Effector memory CD8-positive, alpha-beta T cell (primary cell): ENCODE measurements at places on chromosomes 5 and 9.

DNA sequence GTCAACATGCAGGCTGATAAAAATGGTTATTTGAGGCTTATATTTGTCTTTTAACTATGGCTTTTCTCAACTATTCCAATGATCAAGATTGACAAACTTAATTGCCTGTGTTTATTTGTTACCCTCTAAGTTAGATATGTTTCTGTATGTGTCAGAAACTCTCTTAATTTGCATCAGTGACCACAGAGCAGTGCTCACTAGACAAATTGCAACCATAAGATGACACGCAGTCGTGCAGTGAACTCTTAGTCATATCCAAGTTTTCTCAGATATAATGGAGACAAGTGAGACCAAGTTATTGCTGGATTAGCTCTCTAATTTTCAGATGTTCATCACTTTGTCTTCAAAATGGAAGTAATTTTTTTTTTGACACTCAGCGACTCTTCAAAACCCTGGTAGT is 342.2 kb upstream of the RFX3 start:
- no peak for DNase-seq

DNA sequence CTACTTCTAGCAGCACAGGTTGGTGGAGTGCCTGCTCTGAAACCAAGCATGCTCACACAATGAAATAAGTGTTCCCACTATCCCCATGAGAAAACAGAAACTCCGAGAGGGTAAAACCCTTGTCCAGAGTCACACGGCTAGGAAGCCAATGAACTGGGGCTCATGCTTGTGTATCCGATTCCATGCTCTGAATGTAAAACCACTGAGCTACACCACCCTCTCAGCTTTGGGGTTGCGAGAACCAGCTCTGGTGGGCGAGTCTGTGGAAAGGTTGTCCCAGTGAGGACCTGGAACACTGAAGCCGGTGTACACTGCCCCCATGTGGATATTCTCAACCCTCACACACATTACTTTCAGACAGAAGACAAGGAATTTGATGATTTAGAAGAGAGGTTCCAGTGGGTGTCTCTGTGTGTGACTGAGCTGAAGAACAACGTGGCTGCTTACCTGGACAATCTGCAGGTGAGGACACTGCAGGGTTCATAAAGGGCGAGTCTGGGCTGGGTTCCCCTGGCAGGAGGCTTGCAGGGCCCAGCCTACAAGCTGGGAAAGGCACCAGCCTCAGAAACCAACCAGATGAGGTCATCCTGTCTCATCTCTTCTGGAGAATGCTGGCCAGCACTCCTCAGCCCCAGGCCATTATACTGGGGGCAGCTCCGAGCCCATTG is 37.4 kb downstream of the ARHGEF37 start:
- no peak for DNase-seq

DNA sequence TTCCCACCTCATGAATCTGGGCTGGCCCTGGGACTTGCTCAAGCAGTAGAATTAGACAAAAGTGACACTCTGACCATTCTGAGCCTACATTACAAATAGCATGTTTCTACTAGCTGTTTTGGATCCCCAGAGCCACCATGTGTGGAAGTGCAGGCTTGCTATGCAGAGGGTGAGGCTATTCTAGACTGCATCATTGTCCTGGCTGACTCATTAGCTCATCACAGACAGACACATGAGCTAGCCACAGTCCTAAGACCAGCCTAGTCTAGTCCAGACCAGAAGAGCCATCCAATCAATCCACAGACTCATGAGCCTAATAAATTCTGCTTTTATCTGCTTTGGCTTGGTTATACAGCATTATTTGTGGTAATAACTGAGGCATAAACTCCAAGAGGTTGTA is 351.9 kb downstream of the PRELID2 start:
- DNase-seq: no peak

- no peak for DNase-seq
Measured at GRCh38 chr9:38626006-38626405, 5.6 kb upstream of the ANKRD18A start.

GRCh38 chr5:125109293-125109692 is 362.9 kb upstream of the ZNF608 start:
- DNase-seq: no peak

- no peak for DNase-seq
Measured at GRCh38 chr5:84748313-84748712, 363.6 kb upstream of the EDIL3 start.

- no peak for DNase-seq
Measured at GRCh38 chr5:56142614-56143372, 90.3 kb downstream of the ANKRD55 start.

- DNase-seq: no peak
Measured at GRCh38 chr9:113436728-113437515, 26.4 kb downstream of the C9orf43 start.

DNA sequence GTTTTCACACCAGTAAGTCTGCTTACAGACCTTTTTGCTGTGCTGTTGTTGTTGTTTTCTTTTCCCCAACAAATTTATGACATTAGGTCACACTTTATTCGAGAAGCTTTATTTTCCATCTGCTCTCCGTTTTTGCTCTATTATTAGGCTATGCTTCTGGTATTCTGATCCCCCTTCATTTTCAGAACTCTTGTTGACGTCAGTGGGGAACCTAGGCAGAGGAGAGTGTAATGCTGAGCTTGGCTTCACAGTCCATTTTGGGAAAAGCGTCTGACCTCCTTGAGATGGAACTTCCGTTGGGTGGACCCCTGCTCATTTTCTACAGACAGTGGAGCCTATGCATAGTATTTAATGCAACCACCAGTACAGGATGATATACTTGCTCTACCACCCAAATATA is 387.9 kb upstream of the MEF2C start:
- DNase-seq: no peak

DNA sequence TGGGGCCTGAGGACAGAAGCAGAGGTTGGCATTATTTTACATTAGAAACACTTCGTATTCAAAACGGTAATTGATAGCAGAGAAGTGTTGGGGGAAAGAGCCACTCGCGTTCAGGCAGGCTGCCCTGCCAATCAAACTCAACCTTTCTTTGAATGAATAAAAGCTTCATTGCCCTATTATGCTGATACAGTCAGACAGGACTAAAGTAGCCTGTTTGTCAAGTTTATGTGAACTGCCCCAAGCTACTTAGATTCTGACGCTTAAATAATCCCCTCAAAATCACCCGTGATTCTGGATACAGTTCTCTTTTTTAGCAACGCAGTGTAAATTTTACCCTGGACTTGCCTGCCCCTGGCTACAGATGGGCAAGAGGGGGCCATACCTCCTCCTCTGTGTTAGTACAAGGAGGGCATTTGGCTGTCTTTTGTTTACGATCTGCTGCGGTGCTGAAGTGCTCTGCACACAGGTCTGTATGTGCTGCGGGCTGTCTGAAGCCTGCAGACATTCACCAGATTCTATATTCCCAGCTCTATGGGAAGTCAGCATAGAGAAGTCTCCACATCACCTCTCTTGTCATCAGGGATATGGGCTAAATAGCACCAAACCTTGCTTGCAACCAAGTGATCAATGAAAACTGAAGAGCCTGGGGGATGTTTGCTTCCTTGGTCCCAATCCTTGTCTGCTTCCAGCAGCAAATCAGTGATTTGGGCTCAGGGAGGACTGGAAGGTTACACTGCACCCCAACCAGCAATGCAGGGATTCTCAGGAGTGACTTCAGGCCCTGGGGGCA is 218.4 kb downstream of the EBF1 start:
- DNase-seq: no peak

DNA sequence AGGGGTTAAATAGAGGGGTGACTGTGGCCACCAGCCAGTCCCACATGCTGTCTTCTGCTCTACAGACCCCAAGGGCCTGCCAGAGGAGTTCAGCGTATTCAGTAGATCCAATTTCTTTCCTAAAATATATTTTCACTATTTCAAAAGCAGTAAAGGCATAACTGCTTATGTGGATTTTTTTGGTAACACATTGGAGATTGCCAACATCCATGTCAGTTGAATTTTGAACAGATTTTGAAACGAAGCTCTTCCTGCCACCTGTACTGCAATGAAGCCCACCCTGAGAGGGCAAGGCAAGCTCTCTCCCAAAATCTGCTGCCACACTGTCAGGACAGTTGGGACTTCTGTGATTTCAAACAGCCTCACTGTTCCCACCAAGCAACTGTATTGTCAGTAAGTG is 37.1 kb upstream of the SARDH start:
- no peak for DNase-seq

- DNase-seq: no peak
Measured at GRCh38 chr5:154767576-154767975, 12.4 kb downstream of the LARP1 start.

DNA sequence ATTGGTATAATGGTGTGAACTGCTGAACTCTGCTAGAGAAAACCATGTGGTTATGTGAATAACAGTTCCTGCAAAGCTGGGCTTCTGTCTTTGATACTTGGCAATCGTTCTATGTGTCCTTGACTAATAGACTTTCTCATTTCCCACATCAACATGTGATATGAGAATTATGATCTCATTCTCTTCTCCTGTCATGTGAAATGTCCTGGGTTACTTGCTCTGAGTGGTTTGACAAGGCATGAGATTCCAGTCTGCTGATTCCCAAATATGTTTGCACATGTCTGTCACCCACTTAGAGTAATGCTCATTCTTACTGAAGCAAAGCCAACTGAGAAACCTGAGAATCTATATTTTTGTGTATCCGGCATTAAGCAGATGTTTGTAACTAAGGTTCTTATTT is 141.2 kb downstream of the PARP8 start:
- DNase-seq: no peak

DNA sequence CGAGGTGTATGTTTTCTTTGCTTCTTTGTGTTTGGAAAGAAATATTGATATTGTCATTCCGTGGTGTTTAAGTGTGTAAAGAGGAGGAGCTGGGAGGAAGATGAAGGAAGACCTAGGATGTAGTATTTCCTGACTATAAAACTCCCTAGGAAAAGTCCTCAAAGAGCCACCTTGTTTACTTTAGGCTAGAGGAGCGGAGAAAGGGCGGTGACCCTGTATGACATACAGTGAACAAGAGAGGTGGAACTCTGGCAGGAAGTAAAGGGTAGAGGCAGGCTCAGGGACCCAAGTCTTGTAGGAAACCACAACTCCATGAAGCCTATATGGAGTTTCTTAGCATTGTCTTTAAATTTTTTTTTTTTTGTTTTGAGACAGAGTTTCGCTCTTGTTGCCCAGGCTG is 303.9 kb downstream of the DOCK8 start:
- DNase-seq: no peak

GRCh38 chr5:149872351-149873040 is 72.1 kb downstream of the PDE6A start:
- no peak for DNase-seq

DNA sequence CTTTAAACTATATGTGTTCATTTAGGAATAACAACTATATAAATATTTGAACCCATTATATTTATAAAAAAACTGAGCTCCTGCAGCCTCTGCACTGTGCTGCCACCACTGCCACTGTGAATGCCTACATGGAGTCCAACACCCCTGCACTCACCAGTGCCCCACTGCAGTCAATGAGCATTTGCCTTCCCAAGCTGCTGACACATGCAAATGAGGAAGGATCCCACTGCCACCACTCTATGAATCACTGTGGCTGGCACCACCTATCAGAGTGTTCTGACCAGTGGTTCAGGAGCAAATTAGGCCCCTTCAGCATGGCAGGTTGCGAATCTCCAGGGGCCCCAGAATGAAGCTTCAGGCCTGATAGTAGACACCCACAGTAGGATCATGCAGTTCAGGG is 9.1 kb downstream of the IFNA5 start:
- no peak for DNase-seq

GRCh38 chr9:126165755-126166154 is 160.9 kb upstream of the MVB12B start:
- no peak for DNase-seq

- DNase-seq: no peak
Measured at GRCh38 chr9:129604766-129605163, 16.1 kb downstream of the C9orf50 start.

- no peak for DNase-seq
Measured at GRCh38 chr9:93297659-93298497, 113.9 kb downstream of the WNK2 start.

- DNase-seq: no peak
Measured at GRCh38 chr9:127021664-127022363, 100.6 kb downstream of the ANGPTL2 start.

DNA sequence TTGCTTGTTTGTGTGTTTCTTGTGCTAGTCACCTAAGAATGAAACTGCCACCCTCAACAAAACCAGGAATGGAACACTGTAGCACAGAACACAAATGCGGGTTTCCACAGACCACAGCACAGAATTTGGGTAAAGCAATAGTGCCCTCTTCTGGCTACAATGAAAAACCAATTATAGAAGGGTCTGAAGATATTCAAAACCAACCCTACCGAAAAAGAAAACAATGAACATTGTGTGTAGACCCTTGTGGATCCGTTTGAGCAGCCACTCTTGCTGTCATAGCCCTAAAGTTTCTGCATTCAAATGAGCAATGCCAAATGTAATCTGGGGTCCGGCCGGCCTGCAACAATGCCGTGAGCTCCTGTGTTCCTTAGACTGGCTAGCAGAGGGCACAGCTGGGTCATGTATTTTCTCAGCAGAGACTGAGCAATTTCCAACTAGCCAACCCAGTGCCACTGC is 8.3 kb upstream of the ENC1 start:
- DNase-seq: peak; percentile 34

GRCh38 chr9:31304576-31304975 is 1079.9 kb upstream of the ACO1 start:
- no peak for DNase-seq

DNA sequence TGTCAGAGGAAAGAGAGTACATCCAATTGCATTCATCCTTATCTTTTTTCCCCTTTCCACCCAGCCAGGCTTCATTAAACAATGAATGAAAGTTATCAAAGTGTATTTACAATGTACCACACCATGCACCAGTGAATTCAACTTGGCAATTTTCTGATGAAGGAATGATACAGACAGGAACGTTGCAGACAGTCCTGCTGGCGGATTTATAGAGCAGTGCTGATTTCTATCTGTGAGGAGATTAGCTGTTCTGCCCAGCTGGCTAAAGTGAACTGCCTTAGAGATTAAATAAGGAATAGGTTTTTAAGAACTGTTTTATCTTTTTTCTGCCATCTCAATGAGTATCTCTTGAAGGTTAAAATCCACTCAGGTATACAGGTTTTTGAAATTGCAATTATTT is 403.9 kb downstream of the CDH18 start:
- no peak for DNase-seq

GRCh38 chr9:32558408-32558934 is 6.1 kb upstream of the TOPORS start:
- DNase-seq: no peak
